CD14-positive monocyte (primary cell): ENCODE measurements at places on chromosomes 3 and 15. TPM values are rescaled to one million over a fixed set of nuclear protein-coding genes. Genes with fewer than 3 reads are reported as not detected.

Gene STAB1
- 15.8 TPM for polyA plus RNA-seq

Gene ROBO2
- not detected for polyA plus RNA-seq

Gene CNOT10
- polyA plus RNA-seq: 12.0 and 19.6 TPM in 2 replicates

Gene ZNF660
- polyA plus RNA-seq: 0.17 TPM

Gene XCR1
- 0.03 TPM for polyA plus RNA-seq

Gene TM4SF18
- not detected in 2 replicates for polyA plus RNA-seq

Gene DUOX1
- not detected in 2 replicates for polyA plus RNA-seq

Gene CCR1
- polyA plus RNA-seq: 55.5 and 56.7 TPM in 2 replicates

Gene ASB14
- polyA plus RNA-seq: not detected

Gene HGD
- 0.23 and 0.29 TPM in 2 replicates for polyA plus RNA-seq

Gene B3GALNT1
- 0.09 and 0.13 TPM in 2 replicates for polyA plus RNA-seq

Gene ZNF80
- polyA plus RNA-seq: not detected in 2 replicates

Gene GCSAM
- polyA plus RNA-seq: not detected

Gene SLC6A1
- not detected in 2 replicates for polyA plus RNA-seq

Gene SEMA3F
- not detected for polyA plus RNA-seq

Gene RTP3
- polyA plus RNA-seq: not detected
